ENCODE measurements at places on chromosomes 3 and 15.

DNA sequence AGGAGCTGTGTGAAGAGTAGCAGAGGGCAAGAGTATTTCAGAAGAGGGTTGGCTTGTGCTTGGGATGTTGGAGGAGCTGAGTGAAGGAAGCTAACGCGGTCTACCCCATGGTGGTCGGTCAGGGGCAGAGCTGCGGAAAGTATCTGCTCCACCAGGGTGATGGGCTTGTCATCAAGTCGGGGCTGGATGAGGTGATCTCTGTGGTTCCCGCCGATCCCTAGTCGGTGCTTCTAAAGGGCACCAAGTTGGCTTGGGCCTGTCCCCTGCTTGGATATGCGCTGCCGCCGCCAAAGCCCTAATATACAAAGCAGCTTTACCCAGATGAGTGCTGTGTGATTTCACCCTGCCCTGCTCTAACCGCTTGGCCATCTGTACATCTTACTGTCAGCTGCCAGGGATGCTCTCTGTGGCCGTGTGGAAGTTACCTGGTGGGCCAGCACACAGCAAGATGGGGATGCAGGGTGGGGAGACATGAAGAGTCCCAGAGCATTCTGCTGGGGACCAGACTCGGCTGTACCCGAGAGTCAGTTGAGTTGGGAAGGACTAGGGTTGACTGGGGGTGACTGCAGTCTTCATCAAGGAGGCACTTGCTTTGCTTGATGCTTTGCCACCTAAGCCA is 226.1 kb upstream of the BHLHE40 start:
- no peak for DNase-seq

GRCh38 chr15:67801926-67802914 is 23.1 kb upstream of the SKOR1 start:
- no peak for DNase-seq

DNA sequence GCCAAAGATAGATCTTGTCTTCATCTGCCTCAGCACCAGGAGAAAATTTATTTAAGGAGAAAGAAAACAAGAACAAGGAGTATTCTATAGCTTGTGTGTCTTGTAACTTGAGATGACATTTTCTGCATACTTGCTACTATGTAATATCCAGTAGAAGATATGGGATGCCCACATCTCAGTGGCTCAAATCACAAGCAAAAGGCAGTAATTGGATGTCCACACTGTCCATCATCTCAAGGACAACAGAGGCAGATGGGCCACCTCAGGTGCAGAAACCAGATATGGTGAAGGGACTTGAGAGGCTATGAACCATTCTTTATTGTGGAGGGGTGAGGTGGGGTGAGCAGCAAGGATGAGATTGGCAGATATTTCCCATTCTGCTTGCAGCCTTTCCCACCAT is 309.0 kb downstream of the GBE1 start:
- no peak for DNase-seq

- DNase-seq: no peak
These were observed 78.4 kb upstream of the RORA start for GRCh38 chr15:61307474-61307873.

GRCh38 chr3:71226565-71227269 is 356.8 kb downstream of the FOXP1 start:
- peak; percentile 47 for DNase-seq

DNA sequence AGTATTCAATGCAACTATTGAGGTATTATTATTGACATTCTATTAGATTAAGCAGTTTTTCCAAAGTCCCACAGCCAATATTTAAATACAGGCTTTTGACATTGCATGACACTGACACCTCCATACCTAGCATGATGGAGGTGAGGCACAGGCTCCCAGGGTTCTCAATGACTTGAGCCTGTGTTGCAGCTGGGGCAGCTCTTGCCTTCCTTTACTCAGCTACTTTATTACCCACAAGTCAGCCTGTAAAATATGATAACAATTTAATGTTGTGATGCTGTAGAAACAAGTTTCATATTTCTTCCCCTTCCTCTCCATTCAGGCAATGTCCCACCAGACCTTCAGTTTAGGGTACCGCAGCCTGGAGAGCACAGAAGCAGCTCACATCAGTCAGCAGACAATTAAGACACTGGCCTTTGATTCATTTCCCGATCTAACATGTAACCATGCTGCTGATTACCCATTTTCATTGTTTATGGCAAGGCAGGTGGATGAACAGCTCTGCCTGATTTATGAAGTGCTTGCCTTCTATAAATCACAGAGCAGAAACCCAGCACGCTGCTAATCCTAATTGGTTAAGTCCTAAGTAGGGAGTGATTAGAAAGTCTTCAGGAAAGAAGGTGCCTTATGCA is 826.1 kb downstream of the AGBL1 start:
- DNase-seq: no peak

DNA sequence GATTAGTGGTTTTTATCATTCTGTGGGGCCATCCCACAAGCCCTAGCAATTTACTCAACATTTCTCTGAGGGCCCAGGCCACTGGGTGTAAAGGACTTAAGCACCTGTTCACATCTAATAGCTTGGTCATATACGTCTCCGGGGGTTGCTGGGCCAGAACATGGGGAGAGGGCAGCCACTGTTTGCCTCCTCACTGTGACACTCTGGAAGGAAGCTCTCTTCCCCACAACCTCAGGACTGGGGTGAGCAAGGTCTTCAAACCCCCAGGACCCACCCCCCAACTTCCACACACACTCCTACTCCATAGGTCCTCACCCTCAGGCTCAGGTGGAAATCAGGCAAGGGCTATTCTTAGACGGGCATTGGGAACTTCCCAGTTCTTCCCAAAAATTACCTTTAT is 28.9 kb downstream of the C3orf20 start:
- no peak for DNase-seq
